Germinal center (tissue), 1 donor: ENCODE measurements at places on chromosomes 1 and 21.

DNA sequence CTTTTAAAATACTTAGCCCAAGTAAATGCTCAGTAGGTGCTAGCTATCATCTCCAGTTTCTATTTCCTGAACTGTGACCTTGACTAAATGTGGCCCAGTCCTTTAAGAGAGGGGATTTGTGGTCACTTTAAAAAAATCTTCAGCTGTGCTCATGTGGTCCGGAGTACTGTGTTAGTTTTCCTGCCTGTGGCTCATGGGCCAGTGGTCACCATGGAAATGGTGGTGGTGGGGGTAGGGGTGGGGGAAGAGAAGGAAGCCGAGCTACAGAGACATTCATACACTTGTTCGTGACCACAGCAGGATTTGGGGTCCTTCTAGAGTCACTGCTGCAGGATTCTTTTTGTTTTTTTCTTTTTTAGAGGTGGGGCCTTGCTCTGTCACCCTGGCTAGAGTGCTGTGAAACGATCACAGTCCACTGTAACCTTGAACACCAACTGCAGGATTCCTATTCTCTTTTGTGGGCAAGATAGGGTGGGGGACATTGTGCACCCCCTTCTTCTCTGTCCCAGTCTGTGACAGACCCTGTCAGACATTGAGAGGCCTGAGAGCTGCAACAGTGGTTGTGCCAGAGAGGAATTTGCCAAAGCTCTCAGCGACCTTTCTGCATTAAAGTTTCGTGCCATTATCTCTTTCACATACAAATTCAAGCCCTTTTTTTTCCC lies 25.8 kb downstream of the KIF26B start:
- no peak for DNase-seq

- DNase-seq = no peak
Measured at GRCh38 chr1:48235652-48236051, 13.1 kb downstream of the SLC5A9 start.

- DNase-seq = no peak
Measured at GRCh38 chr21:39637971-39638240, 25.2 kb downstream of the B3GALT5 start.

DNA sequence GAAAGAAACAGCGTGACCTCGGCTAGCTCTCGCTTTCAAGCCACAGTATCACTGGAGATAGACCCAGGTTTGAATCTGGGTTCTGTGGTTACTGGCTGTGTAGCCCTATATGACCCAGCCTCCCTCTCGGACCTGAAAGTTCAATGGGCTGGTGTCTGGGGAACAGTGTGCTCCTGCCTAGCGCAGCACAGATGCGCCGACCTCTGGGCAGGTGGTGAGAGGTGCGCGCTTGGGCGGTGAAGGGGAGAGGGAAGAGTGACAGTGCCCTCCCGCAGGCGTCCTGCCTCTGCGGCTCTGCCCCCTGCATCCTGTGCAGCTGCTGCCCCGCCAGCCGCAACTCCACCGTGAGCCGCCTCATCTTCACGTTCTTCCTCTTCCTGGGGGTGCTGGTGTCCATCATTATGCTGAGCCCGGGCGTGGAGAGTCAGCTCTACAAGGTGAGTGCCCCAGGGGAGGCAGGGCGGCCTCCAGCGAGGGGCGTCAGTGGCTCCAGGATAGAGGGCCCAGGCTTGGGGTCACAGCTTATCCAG lies 10.5 kb downstream of the SERINC2 start:
- peak; percentile 90 for DNase-seq

DNA sequence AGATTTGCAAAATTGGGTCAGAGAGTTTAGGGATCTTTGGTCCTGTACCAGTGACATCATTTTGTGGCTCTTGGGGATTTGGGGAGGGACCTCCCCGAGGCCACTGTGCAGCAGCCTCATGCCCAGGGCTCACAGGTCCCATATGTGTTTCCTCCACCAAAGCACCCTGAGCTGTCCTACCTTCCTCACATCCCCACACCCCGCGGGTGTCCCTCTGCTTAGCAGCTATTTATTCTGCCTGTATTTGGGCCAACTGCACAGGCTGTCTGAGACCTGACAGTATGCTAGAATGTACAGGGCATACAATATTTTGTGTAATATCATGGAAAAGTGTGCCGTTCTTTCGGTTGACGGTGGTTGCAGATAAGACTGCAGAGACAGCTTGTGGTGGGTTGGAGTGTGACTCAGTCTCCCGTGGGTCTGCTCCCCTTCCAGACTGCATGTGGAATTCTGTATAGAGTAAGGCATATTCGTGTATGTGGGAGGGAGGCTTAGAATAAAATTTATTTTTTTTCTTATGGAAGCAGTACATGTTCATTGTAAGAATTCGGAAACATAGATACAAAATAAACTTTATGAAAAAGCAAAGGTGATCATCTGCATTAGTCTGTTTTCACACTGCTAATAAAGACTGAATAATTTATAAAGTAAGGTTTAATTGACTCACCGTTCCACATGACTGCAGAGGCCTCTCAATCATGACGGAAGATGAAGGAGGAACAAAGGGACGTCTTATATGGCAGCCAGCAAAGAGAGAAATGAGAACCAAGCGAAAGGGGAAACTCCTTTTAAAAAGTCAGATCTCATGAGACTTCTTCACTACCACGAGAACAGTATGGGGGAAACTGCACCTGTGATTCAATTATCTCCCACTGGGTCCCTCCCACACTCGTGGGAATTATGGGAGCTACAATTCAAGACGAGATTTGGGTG lies 84.4 kb downstream of the ADARB1 start:
- DNase-seq = no peak

DNA sequence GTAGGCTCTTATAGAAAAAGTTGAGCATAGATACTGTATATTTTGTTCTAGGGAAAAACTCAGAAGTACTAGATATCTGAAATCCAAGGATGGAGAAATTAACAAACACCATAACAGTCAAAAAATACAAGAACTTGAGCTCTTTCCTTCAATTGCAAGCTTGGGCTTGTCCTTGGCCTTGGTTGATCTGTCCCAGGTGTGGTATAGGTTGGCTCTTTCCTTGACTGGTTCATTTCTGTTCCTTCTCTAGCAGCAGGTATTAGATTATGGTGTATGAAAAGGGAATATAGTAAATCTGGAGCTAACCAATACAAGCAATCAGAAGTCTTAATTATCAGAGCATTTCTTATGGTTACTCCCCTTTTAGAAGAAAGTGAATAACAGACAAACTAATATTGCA lies 198.6 kb downstream of the GPATCH2 start:
- no peak for DNase-seq

GRCh38 chr1:226404904-226405222 lies 3.0 kb downstream of the PARP1 start:
- DNase-seq = no peak

DNA sequence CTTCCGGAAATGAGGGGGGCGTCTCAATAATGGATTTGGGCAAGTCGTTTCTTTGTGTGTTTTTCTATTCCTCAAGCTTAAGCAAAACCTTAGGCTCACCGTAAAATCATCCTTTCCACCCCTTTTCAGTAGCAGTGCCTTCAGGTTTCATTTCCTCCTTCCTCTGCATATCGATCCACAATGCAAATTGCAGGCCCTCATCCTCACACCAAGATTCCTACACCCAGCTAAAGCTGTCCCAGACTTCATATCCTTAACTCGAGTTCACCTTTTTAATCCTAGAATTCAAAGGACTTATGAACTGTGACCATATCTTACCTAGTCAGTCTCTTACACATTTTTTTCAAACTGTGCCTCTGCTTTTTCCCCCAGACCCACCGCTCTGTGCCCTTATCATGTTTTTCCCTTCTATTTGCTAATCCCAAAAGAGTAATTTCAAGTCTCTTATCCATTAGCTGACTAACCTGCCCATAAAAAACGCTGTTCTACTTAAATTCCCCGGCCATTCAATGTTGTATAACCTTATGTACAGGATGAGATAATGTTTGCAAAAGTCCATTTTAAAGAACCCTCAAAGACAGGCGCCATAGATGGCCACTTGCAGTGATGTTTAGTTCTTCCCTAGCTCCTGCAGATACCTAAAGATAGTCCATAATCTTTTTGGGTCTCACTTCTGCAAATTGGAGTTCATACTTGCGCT lies 1.5 kb downstream of the AKIRIN1 start:
- DNase-seq = peak; percentile 36

GRCh38 chr1:69271587-69272125 lies 296.1 kb upstream of the LRRC7 start:
- DNase-seq = no peak

DNA sequence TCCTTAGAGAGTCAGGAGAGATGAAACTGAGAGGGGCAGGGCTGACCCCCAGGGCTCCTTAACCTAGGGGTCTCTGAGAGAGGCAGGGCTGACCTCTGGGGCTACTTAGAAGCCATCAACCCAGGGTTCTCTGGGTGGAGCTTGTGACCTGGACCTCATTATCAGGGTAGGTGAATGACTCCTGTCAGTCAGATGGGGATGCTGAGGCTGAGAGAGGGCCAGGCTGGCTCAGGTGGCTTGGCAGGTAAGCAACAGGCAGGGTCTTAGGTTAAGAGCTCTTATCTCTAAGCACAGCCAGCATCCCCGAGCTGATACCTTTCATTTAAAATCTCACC lies 160.9 kb downstream of the PTPRU start:
- no peak for DNase-seq

GRCh38 chr1:203189951-203190352 lies 3.4 kb upstream of the CHI3L1 start:
- DNase-seq = no peak

DNA sequence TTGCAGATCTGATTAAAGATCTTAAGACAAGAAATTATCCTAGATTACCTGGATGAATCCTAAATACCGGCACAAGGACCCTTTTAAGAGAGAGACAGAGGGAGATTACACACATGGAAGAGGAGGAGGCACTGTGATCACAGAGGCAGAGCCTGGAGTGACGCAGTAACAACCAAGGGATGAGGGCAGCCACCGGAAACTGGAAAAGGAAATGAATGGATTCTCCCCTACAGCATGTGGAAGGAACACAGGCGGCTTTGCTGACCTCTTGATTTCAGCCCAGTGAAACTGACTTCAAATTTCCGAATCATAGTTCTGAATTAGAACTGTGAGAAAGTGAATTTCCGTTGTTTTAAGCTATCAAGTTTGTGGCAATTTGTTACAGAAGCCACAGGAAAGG lies 50.2 kb upstream of the IVNS1ABP start:
- no peak for DNase-seq

DNA sequence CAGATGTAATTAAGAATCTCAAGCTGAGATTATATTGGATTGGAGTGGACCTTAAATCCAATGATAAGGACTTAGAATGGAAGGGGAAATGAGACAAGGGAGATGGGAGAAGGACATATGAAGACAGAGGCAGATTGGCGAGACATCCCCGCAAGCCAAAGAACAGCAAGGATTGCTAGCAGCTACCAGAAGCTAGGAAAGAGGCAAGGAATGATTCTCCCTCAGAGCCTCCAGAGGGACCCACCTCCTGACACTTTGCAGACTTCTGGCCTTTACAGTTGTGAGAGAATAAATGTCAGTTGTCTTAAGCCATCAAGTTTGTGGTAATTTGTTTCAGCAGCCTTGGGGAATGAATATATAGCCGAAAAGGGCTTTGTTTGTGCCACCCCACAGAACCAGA lies 20.7 kb downstream of the METTL13 start:
- DNase-seq = no peak

GRCh38 chr1:87185077-87185476 lies 143.6 kb upstream of the LMO4 start:
- DNase-seq = no peak

GRCh38 chr1:205827623-205828022 lies 14.6 kb upstream of the SLC41A1 start:
- DNase-seq = no peak

DNA sequence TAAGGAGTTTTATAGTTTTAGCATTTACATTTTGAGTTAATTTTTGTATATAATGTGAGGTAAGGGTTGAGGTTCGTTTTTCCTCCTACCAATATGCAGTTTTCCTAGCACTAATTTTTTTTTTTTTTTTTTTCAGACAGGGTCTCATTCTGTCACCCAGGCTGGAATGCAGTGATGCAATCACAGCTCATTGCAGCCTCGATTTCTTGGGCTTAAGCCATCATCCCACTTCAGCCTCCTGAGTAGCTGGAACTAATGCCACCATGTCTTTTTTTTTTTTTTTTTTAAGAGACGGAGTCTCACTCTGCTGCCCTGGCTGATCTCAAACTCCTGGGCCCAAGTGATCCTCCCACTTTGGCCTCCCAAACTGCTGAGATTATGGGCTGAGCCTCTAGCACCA lies 2.5 kb upstream of the UBASH3A start:
- no peak for DNase-seq

GRCh38 chr1:112956544-112957132 lies 642 bp upstream of the SLC16A1 start:
- DNase-seq = no peak

- DNase-seq = no peak
Measured at GRCh38 chr1:207461649-207462048, 7.5 kb downstream of the CR2 start.

DNA sequence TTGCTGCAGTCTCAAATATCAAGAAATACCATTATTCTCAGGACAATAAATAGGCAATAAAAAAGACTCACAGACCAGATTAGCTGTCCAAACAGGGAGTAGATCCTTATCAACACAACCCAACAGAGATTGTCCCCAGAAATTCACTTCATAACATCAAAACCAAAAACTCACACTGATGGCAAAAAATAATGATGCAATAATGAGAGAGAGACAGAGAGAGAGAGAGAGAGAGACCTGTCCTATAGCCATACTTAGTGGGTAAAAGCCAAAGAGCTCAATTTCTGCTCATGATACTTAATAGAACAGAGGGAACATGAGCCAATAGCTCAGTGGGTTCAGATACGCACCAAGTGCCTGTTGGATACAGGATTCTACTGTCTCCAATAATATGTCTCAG lies 244.5 kb downstream of the FAM72C start:
- no peak for DNase-seq

- DNase-seq = no peak
Measured at GRCh38 chr1:193156822-193157142, 29.6 kb downstream of the B3GALT2 start.

DNA sequence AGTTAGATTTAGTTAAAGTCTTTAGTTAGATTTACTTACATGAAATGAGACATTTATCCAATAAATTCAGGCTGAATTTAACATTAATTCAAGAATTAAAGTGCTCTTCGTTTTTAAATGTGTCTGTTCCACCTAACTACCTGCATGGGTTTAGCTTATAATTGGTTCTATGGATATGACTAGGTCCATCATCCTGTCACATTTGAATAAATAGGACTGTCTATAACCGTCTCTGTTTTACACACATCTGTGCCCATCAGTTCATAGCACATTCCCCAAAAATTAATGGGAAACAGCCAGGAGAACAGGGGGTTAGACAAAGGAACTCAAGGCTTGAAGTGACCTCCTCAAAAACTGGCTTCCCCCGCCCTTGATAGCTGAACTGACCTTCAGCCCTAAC lies 219.6 kb downstream of the MRPL39 start:
- no peak for DNase-seq

GRCh38 chr1:43651902-43652301 lies 2.0 kb downstream of the KDM4A start:
- DNase-seq = no peak

DNA sequence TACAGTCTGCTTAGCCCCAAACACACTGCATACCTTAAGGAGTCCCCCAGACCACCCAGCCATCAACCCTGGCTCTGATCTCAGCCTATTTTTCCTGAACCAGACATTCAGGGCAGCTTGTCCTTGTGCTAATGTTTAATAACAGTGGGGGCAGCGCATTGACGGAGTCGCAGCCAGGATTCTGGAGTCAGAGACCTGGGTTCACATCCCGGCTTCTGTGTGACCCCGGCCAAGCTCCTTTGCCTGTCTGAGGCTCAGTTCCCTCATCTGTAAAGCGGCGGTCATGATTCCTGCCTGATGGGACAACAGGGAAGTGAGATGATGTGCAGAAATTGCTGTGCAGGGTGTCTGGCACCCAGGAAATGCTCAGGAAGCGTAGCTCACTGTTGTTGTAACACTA lies 63.1 kb downstream of the MATN1 start:
- no peak for DNase-seq
